ENCODE measurements at places on chromosomes 3 and 15.
A peak's percentile ranks its signal among the peaks of the same experiment; 100 is the strongest.

- no peak for DNase-seq
Observed at GRCh38 chr3:119258915-119259314, 18.2 kb upstream of the B4GALT4 start.

DNA sequence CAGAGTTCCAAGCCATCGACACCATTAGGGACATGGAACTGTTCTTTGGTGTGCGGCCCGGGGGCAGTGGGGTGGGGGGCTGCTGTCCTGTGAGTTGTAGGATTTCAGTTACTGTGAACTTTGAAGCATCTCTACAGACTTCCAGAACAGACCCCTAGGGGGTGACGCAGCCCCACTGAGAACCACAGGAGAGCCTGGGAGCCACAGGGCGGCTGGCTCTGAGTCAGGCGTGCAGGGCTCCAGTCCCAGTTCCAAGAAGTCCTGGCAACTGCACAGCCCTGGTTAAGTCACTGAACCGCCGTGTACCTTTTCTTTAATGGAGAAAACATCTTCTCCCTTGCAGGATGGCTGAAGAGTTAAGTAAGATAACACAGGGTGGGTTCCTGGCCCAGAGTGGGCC, 23.5 kb upstream of the LRTM1 start:
- peak; percentile 7 for DNase-seq

GRCh38 chr3:52787246-52787645, 7.3 kb upstream of the ITIH3 start:
- DNase-seq, result no peak

DNA sequence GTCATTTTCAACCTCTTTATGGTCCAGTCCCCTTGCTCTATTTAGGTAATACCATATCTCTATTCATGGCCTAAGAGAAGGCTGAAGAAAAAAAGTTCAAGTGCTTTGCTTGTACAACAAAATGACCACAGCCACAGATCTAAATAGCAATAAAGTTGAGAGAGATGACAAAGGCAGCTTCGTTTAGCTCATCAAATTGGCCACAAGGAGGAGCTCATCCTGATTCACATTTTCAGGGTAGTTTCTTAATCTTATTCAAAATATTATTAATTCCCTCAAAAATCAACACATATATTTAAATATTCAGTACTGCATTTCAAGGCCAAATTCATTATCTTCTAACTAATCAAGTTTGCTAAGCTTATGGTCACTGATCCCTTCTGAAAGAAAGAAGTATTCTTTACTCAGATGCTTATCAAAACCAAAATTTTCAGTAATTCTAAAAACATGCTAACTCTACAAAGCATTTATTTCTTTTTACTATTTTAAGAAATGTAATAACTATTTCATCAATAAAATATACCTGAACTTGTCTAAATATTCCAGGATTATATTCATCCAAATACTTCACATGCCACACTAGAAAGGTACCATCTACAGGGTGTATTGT, 85.5 kb downstream of the DMXL2 start:
- peak; percentile 26 for DNase-seq

DNA sequence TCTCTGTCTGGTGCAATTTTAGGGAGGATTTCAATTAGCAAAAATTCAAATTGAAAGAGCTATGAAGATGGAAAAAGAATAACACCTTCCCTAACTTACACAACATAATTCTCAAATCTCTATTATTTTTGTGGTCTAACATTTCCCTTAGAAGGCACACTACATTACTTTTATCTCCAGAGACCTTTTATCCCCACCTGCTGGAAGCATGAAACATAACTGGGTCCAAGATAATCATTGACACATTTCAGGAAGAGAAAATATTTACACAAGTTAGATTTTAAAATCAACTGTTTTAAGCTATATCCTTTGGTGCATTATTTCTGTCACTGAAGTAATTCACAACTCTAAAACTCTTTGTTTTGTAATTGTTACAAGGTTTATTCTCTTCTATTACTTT, 779.5 kb downstream of the ROBO1 start:
- peak; percentile 1 for DNase-seq

DNA sequence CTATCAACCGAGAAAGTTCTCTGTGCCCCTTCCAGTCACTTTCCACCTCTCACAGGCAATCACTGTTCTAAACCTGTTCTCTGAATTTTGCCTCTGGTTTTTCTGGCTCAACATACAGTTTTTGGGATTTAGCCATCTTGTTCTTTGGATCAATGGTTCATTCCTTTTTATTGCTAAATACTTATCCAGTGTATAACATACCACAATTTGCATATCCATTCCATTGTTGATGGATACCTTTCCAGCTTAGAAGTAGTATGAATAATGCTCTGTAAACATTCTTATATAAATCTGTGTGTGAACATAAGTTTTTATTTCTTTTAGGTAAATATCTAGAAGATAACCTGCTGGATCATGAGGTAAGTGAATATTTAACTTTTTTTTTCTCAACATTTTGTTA, 87.8 kb upstream of the FNDC3B start:
- DNase-seq, result no peak

- DNase-seq, result no peak
Observed at GRCh38 chr3:153172796-153173757, 11.1 kb downstream of the RAP2B start.

- DNase-seq, result no peak
Observed at GRCh38 chr3:52020796-52021195, 25.1 kb upstream of the RPL29 start.

GRCh38 chr3:37671926-37672325, 189.8 kb upstream of the CTDSPL start:
- DNase-seq, result no peak

DNA sequence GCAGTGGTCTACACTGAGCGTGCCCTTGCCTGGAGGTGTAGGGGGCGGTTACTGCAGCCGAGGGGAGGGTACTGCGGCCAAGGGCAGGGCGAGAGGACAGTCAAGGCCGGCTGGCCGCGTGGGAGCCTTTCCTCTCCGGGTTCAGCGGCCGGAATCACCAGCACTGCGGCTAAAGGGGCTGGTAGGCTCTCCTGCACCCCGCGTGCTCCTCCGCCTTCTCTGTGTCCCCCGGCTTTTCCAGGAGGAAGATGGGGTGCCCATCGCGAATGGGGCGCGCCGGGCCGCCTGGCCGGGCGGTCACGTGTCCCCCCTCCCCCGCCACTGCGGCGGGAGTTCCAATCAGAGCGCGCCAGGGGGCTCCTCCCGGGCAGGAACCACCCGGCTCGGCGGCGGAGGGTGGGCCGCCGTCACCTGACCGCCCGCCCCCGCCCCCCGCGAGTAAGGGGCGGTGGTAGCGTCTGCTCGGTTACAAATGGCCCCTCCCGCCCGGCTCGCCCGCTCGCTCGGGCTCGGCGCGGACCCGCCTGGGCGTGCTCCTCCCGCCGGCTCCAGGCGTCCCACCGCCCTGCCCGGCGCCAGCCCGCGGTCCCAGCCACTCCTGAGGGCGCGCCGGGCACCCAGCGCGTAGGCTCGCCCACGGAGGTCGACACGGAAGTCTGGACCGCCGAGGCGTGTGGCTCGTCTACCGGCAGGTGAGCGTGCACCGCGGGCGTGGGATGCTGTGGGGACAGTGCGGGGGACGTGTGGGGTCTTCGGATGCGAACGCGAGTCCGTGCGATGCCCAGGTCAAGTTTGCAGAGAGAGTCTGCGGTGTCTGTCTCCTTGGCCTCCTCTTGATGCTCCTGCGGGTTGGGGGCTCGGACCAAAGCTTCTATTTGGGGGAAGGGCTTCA, 242.6 kb upstream of the TOPAZ1 start:
- DNase-seq, result peak; percentile 26

GRCh38 chr3:177547711-177548350, 350.5 kb upstream of the TBL1XR1 start:
- DNase-seq, result no peak

DNA sequence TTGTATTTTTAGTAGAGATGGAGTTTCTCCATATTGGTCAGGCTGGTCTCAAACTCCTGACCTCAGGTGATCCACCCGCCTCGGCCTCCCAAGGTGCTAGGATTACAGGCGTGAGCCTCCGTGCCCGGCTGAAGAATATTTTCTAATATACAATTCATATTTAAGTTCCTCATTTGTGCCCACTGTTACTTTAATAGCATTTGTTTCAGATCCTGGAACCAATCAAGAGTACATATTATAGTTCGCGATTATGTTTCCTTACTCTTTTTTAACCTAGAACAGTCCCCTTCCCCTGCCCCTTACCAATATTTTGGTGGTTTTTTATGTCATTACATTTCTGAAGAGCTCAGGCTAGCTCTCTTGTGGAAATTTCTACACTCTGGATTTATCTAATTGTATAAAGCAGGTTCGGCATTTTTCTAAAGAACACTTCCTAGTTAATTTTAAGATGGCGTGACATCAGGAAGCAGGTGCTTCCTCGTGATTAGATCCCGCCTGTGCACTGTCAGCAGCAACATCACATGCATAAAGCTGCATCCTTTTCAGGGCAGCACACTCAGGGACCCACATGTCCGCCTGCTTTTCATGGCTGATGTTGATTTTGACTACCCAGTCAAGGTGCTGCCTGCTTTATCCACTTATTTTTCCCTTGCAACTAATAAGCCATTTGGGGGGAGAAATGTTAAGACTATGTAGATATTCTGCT, 88.7 kb upstream of the EPHB3 start:
- peak; percentile 87 for DNase-seq
